ENCODE measurements at places on chromosomes 1 and 21.

DNA sequence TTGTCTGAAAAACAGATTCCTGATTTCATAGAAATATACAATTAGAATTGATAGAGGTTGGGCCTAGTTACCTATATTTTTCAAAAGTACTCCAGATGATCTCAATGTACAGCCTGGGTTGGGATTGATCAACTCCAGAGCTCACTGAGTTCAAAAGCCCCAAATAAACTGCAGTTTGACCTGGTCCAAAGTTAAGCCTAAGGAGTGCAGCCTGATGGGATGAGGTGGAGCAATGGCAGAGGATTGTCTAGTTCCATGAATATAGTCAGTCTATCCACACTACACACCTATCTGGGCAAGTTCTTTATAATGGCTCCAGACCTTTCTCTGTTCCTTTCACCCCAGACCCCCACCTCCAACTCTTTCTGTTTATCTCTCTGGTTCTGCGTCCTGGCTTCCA is 49.2 kb downstream of the C8A start:
- DNase-seq: no peak

GRCh38 chr1:179082333-179082998 is 596 bp downstream of the TOR3A start:
- DNase-seq: peak; percentile 25

GRCh38 chr1:239761509-239761908 is 330.2 kb upstream of the FMN2 start:
- DNase-seq: no peak

DNA sequence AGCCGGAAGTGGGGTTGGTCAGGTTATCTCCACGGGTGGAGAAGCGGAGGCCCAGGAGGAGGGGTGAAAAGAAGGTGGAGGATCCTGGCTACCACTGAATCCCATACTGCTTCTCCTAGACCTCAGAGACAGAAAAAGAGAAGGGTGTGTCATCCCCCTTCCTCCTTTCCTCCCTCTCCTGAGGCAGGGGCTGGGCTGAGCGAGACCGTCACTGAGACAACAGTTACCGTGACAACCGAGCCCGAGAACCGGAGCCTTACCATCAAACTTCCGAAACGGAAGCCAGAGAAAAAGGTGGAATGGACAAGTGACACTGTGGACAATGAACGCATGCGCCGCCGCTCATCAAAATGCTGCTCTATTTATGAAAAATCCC is 42.1 kb upstream of the NBPF3 start:
- DNase-seq: no peak

DNA sequence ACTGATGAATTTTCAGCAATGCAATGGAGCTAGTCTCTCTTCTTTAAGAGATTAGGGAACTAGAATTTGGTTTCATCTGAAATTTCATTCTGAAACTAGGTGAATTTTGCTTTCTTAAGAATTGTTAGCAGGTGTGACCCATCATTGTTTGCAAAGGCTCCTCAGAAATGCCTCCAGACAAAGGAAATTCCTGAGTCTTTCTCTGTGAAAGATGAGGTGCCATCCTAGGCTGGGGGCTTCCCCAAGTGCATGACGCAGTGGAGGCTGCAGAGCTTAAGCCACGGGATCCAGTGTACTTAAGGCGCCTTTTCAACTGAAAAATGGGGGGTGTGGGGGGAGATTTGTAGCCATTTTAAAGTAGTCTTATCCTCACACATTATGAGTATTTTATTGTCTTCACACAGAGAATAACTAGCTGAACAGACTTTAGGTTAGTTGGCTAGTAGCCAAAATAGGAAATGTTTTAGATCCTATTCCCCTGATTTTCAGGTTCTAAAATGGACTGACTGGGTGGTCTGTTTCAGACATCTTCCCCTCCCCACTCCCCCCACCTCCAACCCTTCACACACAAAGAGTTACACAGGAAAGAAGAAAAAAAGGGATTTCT is 202.0 kb downstream of the NFIA start:
- no peak for DNase-seq

DNA sequence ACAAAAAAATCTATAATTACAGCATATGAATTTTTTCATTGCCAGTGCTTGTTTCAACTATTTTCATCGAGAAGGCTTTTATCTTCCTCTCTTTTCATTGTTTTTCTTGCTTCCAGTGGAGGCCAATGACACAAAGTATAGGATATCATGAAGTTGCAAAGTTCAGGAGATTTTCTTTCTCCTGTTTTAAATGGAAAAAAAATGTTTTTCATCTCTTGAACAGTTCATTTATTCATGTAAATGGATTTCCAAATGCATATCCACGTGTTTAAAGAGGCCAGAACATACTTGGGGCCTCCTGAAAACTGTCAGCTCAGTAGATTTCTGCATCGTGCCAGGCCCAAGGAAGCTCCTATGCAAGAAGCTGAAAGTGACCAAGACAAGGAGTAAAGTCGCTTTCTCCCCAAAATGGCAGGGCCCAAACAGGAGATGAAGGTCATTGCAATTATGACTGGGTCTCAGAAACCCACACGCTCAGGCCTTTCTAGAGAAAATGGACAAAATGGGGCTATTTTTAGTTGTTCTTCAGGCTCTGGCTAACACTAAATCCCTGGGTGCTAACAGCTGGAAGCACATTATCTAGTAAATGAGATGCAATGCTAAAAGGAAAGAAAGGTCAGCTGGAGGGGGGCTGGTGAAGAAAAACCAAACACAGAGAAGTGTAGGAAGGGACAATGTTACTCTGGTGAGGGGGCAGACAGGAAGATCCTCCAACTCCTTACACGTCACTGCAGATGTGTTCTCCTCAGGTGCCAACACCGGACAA is 136.9 kb upstream of the C8B start:
- DNase-seq: no peak

GRCh38 chr21:25561668-25562641 is 45.3 kb downstream of the MRPL39 start:
- peak; percentile 55 for DNase-seq

- no peak for DNase-seq
Observed at GRCh38 chr1:115714572-115715141, 53.9 kb downstream of the CASQ2 start.

- no peak for DNase-seq
Observed at GRCh38 chr1:208234721-208235120, 9.5 kb downstream of the PLXNA2 start.

- DNase-seq: no peak
Observed at GRCh38 chr1:52994656-52995055, 67.4 kb upstream of the PODN start.

GRCh38 chr1:10613340-10613739 is 138.6 kb downstream of the PEX14 start:
- no peak for DNase-seq

DNA sequence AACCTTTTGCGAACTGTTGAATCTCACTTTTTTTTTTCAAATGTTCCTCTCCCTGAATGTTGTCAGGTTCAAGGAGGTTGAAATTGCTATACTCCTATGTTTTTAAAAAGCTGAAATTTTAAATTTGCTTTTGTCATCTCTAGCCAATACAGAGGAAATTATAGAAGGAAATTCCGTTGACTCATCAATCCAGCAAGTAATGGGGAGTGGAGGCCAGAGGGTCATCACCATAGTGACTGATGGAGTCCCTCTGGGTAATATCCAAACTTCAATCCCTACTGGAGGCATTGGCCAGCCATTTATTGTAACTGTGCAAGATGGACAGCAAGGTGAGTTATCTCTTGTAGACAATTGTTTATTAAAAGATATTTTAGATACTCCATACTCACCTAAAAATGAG is 36.3 kb downstream of the GABPB2 start:
- DNase-seq: no peak

- DNase-seq: no peak
Observed at GRCh38 chr21:15430577-15430976, 299.2 kb upstream of the USP25 start.

- DNase-seq: no peak
Observed at GRCh38 chr1:229079016-229079595, 191.8 kb upstream of the RAB4A start.

DNA sequence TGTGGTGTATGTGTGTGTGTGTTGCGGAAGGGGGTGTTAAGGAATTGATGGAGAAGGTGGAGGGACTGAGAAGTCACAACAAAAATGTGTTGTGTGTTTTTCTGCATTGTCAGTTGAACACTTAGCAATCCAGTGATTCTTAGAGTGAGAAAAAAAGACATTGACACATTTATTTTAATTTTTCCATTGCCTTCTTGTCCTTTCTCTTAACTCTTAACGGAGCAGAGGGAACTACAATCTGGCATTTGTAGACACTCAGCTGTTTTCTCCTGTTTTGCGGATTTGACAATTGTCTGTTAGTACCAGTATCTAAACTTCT is 725 bp downstream of the C1orf53 start:
- DNase-seq: no peak

DNA sequence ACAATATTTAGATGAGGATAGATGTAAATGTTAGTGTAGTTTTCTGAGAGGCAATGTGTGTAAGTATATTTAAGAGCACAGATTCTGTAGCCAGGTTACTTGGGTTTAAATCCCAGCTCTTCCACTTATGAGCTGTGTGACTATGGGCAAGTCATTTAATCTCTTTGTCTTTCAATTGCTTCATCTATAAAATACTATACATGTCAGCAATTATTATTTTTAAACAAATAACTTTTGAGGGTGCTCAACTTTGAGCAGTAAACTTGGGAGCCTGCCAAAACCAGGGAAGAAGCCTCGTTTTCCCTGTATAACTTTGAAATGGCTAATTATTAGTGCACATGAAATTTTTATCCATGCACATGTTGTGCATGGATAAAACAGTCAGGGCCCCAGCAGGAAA is 222.8 kb downstream of the FOXD2 start:
- no peak for DNase-seq

DNA sequence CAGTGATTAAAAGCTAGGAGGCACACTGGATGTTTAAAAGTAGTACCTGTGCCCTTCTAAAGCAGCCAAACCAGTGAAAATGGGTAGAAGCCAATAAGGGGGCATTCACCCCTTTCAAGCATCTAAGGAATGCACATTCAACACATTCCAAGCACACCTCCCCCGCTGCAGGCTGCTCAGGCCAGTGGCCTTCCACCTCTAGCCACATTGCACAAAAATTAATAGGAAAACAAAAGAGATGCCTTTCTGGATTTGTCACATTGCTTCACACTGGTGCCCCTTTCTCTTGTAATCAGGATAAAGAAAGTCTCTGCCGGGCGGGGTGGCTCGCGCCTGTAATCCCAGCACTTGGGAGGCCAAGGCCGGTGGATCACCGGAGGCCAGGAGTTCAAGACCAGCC is 834.0 kb downstream of the USP25 start:
- DNase-seq: no peak

- DNase-seq: no peak
Observed at GRCh38 chr1:170657275-170657853, 6.6 kb upstream of the PRRX1 start.

GRCh38 chr1:94852788-94853187 is 32.6 kb downstream of the SLC44A3 start:
- no peak for DNase-seq

DNA sequence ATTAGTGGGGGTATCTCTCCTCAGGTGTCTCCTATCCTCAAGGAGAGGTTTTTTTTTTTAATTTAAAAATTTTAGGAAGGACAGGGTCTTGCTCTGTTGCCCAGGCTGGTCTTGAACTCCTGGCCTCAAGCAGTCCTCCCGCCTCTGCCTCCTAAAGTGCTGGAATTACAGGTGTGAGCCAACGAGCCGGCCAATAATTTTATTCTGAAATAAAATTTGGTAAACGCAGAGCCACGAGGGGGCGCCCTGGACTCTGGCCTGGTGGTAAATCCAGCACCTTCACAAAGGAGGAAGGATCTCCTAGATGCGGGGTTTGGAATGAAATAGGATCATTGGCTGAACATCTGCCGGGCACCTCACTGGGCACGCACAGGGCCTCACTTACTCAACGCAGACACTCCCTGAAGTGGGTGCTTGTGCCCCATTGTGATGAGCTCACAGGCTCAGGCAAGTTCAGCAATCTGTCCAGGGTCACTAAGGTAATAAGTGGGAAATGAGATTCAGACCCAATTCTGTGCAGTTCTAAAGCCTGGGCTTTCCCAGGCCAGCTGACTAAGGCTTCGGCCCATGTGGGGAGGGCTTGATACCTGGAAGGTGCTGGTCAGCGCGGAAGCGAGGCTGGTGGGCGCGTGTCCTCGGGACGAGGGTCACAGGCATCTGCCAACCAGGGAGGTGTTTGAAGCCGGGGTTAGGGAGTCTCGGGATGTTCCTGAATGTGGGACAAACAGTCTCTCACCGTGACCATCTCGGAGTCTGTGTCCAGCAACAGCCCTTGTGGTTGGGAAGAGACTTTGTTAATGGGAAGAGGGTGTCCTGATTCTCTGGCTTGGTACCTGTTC is 32.7 kb upstream of the ETV3 start:
- peak; percentile 44 for DNase-seq

GRCh38 chr1:219657186-219657585 is 44.3 kb upstream of the ZC3H11B start:
- DNase-seq: no peak

DNA sequence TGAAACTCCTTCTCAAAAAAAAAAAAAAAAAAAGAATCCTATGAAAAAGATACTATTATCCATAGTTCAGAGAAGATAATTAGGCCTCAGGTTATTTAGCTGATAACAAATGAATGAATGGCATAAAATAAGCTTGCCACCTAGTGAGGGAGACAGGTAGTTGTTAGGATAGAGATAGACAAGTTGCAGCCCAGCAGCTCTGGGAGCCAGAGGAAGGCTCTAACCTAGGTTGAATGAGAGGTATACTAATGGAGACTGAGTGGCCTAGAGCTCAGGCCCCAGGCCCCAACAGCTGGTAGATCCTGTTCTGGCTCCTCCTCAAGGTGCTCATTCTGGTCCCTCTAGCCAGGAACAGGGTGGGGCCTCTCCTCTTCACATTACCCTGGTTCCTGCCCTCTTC is 20.6 kb upstream of the RSPO1 start:
- DNase-seq: no peak

DNA sequence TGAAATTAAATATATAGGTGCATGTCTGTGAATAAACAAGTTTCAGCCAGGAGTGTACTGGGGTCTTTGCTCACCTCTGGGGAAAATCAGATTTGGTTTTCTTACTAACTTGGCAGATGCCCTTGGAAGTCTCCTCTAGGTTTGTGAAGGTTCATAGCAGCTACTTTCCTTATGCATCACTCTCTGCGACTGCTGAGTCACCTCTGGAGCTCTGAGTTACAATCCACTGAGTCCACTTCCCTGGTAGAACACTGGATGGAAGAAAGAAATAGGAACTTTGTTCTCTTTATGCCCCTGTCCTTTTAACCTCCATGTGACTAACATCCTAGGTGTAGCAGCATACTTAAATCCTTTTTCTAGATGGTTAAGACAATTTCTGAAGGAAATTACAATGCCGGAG is 4.4 kb upstream of the FASLG start:
- no peak for DNase-seq

DNA sequence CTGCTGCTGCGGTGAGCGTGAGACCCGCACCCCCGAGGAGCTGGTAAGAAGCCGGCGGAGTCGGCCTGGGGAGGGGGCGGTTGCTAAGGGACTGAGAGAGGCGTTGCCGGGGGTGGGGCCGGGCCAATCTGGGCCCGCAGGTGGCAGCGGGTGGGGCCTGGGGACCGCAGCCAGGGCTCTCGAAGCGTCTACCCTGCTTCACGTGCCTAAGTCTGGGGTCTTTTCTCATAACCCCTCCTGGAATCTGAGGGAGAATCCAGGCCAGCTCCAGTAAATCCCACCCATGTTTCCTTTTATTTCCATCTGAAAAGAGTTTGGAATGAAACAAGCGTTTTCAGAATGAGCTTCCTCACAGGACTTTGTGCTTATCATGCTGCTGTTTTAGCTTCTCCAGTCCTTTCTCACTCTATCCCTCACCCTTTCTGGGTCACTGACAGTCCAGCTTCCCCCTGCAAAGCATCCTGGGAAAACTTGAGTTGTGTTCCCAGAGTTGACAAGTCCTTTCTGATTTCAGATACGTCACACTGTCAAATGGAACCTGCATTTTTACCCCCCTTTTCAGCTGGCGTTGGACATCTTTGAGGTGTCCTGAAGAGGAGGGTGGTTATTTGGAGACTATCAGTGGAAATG is 431 bp downstream of the CLCN6 start:
- no peak for DNase-seq

All from activated CD4-positive, alpha-beta T cell treated with anti-CD3 and anti-CD28 coated beads, Interleukin-2, amount 50 U/mL, for 1 hour (primary cell).